ENCODE measurements at places on chromosomes 5 and 9.

GRCh38 chr5:156232251-156232869, 94.6 kb upstream of the SGCD start:
- DNase-seq: no peak

DNA sequence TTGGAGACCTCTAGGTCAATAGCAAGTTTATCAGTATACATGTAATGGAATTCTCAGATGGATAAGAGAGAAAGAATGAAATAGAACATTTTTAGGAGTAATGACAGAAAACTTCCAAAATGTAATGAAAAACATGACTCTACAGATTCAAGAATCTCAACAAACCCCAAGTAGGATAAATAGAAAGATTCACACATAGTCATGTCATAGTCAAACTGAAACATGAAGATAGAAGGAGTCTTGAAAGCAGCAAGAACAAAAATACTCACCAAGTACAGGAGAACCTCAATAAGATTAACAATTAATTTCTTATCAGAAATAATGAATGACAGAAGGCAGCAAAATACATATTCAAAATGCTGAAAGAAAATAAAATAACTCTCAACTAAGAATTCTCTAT, 164.5 kb downstream of the SPATA31D1 start:
- no peak for DNase-seq

GRCh38 chr5:40627706-40628105, 52.0 kb upstream of the PTGER4 start:
- DNase-seq: no peak

GRCh38 chr5:97388794-97389193, 205.7 kb upstream of the RIOK2 start:
- DNase-seq: no peak

- no peak for DNase-seq
These were observed 137.3 kb downstream of the LHFPL2 start for GRCh38 chr5:78511121-78511906.

- DNase-seq: no peak
These were observed 72.9 kb upstream of the ALDH1B1 start for GRCh38 chr9:38319496-38320173.

DNA sequence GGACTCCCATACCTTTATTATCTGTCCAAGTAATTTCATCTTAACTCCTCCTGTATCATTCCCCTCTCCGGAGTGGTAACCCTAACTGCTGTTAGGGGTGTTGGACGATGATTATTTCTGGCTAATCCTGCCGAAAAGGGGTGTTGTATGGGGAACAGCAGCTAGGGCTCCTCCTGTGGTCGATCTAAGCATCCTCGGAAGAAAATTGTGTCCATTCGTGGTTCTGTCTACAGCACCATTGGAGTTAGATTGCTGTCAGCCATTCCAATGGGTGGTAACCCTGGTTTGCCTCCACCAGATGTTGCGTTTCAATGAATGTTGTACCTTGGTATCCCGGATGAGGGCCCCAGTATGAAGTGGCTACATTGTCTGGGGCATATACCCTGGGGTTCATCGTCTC, 35.6 kb upstream of the LMNB1 start:
- no peak for DNase-seq

DNA sequence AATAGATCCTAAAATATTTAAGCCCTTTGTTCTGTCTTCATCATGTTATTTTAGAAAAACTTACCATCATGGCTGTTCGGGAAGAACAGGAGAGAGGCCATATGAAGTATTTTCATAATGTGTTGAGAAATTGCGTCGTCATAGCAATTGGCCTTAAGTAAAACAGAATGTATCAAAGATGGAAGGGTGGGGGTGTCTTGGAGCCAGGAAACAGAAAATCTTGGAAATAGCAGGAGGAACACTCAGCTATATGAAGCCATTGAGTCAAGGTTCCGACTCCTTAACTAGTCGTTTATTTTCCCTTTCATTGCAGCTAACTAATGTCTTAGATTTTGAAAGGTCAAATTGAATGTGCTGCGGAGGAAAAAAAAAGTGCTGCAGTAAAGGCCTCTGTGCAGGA, 1.3 kb downstream of the SPTAN1 start:
- DNase-seq: no peak

- no peak for DNase-seq
These were observed 21.8 kb downstream of the PSD2 start for GRCh38 chr5:139817362-139817761.

GRCh38 chr9:121289772-121290370, 21.9 kb downstream of the GSN start:
- DNase-seq: no peak

GRCh38 chr5:36152324-36153297, 700 bp downstream of the SKP2 start:
- no peak for DNase-seq

GRCh38 chr5:11157132-11157531, 396.1 kb upstream of the DAP start:
- DNase-seq: no peak

DNA sequence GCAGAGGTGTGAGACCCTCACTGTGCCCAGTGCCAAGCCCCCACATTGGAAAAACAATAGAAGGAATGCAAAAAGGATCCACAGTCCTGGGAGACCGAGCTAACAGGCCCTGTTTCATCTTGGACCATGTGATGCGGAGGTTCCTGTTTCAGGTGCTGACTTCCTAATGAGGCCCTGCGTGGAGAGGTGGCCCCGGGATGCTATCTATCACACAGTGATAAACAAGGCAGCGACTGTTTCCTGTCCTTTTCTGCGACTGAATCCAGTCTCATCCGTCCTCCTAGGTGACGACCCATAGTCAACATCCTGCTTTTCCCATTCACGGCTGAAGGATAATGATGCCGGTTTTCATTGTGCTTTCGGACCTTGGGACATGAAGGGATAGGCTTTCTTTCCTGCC, 56.4 kb upstream of the BOD1 start:
- DNase-seq: no peak

GRCh38 chr5:29230591-29230990, 1962.9 kb upstream of the CDH6 start:
- DNase-seq: no peak

DNA sequence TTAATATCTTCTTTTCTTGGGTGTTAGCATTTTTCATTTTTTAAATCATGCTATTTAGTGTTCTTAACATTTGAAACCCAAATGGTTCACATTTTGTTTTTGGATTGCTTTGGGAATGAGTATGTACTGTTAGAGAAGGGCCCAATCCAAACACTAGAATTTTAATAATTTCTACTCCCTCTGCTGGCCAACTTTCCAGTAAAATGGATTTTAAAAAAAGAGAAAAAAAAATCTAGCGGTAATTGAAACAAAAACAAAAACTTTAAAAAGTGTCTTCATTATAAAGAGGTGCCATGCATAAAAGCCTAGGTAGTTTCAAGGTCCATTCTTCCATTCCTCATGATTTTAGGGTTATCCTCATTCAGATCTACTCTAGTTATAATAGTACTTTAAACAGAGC, 32.1 kb upstream of the RICTOR start:
- DNase-seq: no peak

DNA sequence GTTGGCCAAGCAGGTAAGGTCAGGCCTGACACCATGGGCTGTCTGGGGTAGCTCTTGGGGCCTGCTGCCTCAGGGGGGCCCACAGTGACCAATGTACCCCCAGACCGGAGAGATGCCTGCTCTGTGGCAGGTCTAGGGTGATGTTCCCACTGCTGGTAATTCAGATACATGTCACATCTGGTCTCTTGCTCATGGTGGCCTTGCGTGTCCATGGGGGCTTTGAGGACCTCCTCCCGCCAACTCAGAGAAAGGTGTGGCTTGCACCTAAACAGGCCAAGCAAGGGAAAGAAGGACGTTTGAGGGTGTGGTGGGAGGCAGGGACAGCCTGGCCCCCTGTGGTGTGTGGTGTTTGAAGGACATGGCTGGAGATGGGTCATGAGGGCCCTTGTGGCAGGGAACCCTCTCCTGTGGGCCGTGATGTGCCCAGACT, 75.2 kb downstream of the PHF2 start:
- no peak for DNase-seq

DNA sequence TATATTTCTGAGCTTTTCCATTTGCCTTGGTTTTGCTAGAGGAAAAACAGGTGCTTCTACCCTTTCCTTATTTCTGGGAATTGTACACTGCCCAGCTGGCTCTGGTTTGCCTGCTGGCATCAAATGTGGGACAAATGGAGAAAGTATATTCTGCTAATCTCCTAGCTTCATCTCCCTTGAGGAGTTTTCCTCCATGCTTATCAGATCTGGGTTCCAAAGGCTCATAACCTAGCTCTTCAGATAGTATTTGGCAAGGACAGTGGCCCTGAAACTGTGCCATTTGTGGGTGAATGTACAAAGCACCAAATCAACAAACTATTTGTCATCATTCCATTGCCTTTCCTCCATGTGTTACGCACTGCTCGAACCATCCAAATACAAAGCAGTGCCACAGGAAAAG, 16.2 kb downstream of the PRLR start:
- no peak for DNase-seq

DNA sequence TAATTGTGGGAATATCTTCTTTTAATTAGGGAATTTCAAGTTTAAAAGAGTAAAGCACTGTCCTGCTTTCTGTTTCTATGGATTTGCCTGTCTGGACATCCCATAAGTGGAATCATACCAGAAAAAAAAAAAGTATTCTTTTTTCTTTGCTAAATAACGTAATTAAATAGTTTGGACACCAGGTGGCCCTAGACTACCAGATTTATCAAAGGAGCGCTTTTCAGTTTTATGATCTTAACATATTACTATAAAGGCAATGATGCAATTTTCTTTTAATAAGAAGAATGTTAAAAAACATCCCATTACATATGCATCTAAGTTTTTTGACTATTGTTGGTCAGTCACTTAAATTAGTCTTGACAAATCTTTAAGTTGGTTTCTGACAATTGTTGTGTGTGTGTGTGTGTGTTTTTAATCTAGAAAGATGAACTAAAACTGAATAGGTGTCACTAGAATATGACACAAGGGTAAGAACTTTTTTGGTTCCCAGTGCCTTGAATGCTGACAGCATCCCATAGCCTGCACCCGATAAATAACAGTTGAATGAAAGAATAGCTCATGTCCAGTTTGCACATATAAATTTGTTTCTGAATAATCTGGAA, 49.5 kb downstream of the C5orf22 start:
- no peak for DNase-seq

- no peak for DNase-seq
These were observed 512.4 kb downstream of the SEMA5A start for GRCh38 chr5:9033524-9033923.

DNA sequence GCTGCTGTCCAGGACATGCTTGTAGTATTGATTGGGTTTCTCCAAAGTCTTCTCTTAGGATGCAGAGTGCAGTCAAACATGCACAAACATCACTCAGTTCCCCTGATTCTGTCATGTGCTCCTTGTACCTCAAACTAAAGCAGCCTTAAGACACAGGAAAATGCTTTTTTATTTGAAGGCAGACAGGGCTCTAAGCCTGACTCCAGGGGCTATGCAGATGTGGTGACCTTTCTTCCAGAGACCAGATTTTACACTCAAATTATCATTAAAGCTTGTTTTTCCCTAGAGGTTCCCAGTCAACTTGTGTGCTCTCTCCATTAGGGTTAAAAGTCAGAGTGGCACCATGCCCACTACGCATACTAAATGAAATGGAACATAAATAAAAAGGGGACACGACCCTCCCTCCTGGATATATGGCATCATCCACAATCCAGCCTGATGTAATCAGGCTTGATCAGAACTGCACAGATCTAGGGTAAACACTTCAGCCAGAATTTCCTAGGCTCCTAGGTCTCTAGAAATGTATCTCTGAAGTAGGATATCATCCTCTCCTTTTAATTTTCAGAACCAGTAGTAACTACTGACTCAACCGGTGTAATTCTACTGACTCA, 771.1 kb downstream of the NR2F1-AS1 start:
- no peak for DNase-seq

DNA sequence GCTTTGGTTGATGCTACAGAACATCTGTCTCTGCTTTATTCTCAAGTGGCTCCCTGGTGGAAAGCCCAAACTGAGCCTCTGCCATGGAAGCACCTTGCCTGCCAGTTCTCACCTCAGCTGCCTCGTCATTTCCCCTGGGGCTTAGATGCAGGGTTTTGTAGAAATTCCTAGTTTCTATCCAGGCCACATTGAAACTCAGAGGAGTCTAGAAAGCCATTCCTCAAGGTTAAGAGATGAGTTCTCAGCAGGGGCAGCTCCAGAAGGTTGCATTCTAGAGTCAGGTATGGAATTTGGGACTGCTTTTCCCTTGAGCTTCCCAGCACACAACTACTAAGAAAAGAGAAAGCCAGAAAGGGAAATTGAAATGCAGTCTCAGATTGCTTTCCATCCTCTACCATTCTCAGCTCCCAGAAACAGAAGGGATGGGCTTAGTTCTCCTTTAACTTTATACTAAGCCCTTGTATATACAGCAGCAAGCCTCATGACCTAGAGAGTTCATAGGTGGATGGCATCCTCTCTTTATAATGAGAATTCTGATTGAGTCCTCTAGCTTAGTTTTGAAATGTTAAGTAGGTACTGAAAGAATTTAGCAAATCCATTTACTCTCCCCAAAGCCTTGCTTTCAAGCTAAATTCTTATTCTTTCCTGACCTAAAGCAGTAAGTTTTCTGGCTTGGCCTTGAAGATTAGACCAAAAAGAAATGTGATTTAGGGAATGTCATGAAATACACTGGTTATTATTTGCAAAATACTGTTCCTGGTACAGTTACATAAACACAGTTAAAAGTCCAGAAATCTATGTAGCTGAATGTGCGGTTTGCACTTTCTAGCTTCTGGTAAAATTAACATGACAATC, 66.0 kb upstream of the MEF2C start:
- no peak for DNase-seq

- DNase-seq: no peak
These were observed 297.2 kb downstream of the MED10 start for GRCh38 chr5:6080930-6081726.

GRCh38 chr5:55441954-55442353, 92.8 kb downstream of the PLPP1 start:
- DNase-seq: no peak

DNA sequence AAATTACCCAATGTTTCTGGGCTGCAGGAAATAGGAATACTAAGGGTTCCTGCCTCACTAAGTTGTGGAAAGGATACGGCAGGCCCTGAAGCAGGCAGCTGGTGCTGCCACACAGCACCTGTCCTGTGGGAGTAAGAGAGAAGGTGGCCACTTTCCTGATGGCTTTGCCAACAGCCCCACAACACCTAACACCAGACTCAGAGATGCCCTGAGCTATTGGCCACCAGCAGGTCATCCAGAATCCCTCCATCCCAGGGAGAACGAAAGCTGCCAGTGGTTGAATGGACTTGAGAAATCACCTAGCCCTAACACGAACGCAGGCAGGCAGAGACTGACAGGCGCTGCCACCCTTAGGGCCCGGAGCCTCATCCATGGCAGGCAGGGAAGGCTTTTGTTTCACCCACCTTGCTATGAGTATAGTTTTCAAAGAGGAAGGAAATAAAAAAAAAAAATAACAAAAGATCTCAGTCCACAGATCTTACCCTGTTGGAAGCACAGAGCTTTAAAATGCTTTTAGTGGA, 82.2 kb downstream of the DCP2 start:
- DNase-seq: no peak

DNA sequence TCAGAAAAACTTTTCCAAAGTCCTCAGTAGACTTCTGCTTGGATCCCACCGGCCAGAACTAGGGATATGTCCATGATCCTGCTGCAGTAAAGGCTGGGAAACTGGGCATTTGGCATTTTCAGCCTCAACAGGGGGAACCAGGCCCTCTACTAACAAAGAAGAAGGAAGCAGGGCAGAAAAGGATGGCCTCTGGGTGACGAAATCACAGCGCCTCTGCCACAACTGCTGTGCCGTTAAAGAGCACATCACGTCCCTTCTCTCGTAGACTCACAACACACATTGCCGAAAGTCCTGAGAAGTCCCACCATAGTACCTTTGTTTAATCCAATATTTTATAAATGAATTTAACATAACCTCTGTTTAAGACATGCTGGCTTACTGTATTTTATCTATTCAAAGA, 10.4 kb upstream of the AFAP1L1 start:
- DNase-seq: no peak

- no peak for DNase-seq
These were observed 218.6 kb downstream of the FBXL7 start for GRCh38 chr5:15718421-15719179.

Data from stimulated activated CD4-positive, alpha-beta T cell treated with anti-CD3 and anti-CD28 coated beads, Interleukin-12 subunit alpha, Interleukin-12 subunit beta, amount 100 ng/mL, for 24 hours (primary cell).